Stimulated activated naive CD8-positive, alpha-beta T cell treated with anti-CD3 and anti-CD28 coated beads, Interleukin-15, amount 100 ng/mL, for 72 hours (primary cell): ENCODE measurements at places on chromosomes 6 and 20.

DNA sequence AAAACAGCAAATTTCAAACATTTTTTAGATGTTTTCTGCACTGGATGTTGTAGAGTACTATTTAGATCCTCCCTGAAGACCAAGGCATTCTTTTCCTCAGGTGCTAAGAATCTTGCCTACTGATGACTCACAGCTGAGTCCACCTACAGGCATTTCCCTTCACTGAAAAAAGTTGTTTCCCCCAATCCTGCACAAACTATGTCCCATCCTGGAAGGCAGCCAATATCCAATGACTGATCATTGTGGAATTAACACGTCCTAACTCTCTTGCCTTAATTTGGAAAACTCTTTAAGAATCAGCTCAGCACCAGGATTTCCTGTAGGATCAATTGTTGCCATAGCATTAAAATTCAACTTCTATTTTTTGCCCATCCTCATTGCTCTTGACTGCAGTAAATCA lies 268.4 kb upstream of the IRAK1BP1 start:
- no peak for DNase-seq

DNA sequence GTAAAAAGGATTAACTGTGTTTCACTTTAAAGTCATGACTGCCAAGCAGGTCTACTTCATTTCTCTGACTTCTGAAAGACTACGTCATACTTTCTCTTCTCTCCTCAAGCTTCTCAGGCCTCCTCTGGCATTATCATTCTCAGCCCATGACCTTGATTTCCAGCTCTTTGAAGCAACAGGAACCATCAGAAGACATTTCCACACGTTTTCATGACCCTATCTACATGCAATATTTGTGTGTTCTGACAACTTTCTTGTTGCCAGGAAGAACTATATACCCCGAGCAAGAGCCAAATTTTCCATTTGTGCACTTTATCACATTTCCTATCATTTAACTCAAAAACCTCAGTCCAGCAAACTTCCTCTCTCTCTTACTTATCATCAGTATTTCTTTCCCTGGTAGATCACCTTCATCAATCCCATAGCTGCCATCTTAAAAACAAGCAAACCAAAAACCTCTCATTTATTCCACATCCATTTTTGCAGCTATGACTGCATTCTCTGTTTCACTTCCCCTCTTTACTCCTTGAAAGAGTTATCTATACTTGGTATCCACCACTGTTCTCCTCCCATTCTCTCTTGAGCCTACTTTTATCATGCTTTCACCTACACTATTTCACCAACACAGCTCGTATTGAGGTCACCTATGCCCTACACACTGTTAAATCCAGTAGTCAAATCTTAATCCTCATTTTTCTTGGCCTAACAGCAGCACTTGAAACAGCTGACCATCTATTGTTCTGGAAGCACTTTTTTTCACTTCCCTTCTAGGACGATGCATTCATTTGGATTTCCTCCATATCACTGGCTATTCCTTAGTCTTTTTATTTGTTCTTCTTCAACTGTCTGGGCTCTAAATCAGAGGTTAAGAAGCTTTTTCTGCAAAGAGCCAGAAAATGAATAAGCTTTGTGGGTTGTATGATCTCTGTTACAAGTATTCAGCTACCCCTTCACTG lies 47.1 kb downstream of the STX7 start:
- DNase-seq, result no peak

DNA sequence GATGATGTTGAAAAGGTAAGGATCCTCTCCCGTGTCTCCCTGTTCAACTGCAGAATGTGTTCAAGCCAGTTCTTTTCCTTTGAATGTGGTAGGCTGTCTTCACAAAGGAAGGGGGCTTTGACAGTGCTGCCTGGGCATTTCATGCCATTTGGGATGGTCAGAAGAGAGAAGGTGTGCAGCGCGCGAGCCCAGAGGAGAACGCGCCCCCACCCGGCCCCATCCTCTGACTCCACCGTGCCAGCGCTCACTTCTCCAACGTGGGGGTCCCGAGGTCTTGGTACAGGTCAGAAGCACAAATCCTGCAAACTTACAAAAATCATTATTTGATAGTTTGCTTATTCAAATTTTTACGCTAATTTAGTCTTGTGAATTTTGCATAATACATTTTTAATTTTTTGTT lies 14.4 kb downstream of the ENTPD6 start:
- DNase-seq, result no peak

DNA sequence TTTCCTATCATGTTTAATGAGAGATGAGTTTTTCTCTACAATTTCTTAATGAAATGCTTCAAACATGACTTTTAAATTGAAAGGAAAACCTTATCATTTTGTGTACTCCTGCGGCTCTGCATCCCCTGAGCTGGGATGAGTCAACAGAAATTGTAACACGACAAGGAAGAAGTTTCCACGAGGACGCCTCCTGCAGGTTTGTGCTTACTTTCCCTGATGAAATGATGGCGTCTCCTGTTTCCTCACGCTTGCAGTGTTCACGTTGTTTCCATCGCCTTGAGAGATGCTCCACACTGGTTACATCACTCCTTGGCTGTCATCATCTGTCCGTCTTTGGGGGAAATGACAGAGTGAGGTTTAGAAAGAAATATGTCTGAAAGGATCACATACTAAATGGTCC lies 233.7 kb upstream of the ZFP64 start:
- no peak for DNase-seq

- DNase-seq, result no peak
These were observed 3.9 kb upstream of the POU5F1 start for GRCh38 chr6:31174378-31174777.

DNA sequence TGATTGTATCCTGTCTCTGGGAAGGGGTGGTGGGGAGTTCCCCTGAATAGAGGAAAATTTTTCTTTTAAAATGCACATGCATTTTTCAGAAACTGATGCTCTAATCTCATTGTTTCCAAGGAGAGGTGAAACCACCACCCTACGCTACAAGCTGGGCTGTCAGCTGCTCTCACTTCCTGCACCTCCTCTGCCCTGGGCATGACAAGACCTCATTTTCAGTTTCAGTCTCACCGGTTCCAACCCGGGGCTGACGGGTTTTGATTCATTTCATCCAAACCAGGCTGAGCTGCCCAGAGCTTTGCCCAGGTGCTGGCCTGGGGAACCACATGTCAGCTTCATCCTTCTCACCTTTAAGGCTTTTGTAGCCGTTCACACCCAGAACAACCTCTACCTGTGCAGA lies 99.7 kb downstream of the EYA2 start:
- peak; percentile 36 for DNase-seq
